Adipocyte (in vitro differentiated cells): ENCODE measurements at places on chromosomes 2 and 18.
A peak's percentile ranks its signal among the peaks of the same experiment; 100 is the strongest.

GRCh38 chr2:101622210-101623030, 75.1 kb upstream of the MAP4K4 start:
- DNase-seq, result no peak

GRCh38 chr2:111522231-111522768, 361.7 kb downstream of the ANAPC1 start:
- peak; percentile 89 for DNase-seq

DNA sequence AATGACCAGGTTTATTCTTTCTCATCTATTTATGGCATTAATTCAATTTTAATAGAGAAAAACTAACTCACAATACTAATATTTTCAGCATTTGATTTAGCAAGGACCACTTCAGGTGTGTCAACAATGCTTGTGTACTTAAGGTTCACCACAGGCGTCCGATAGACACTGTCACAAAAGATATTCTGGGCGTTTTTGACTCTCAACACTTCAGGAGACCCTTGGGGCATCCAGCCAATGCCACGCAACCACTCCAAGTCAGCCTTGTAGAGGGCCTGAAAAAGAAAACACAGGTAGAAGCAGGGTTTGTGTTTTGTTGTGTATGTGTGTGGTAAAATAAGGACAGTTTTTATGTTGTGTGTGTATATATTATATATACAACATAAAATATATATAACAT, 158.2 kb downstream of the NEB start:
- no peak for DNase-seq

DNA sequence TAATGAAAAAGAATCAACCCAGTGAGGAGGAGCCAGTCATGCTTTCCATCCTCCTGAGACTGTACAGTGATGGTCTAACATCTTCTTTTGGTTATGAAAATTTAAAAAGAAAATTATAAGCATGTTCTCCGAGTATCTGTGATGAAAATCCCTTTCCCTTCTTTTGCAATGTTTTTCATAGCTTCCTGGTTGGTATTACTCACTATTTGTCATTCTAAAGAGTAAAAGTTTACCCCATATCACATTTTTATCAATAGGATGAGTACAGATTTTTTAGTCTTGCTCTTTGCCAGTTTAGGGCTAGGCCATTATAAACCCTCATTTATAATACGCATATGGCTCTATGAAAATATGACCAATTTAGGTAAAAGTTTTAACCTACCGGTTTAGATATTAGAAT, 564.1 kb downstream of the SUCLG1 start:
- no peak for DNase-seq

DNA sequence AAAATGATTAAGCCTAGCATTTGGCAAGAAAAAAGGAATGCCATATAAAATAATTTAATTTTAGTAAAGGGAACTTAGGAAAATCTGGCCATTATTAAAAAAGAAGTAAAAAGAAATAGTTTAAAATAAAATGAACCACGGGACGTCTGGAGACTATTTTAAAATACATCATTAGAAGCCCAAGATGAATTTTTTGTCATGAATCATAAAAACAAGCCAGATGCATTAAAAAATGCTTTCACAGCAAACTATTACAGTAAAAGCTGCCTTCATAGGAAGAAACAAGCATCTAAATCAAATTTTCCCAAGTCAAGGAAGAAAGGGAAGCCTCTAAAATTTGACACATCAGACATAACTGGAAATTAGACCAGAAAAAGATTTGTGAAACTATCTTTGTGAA, 33.0 kb downstream of the COL5A2 start:
- DNase-seq, result no peak

- DNase-seq, result no peak
Measured at GRCh38 chr2:159366538-159366937, 80.0 kb upstream of the WDSUB1 start.
